ENCODE measurements at places on chromosomes 7 and 10. TPM values are rescaled to one million over a fixed set of nuclear protein-coding genes. Genes with fewer than 3 reads are reported as not detected.

Gene PDE1C
- total RNA-seq, result not detected

Gene MSMB
- total RNA-seq, result not detected

DNA sequence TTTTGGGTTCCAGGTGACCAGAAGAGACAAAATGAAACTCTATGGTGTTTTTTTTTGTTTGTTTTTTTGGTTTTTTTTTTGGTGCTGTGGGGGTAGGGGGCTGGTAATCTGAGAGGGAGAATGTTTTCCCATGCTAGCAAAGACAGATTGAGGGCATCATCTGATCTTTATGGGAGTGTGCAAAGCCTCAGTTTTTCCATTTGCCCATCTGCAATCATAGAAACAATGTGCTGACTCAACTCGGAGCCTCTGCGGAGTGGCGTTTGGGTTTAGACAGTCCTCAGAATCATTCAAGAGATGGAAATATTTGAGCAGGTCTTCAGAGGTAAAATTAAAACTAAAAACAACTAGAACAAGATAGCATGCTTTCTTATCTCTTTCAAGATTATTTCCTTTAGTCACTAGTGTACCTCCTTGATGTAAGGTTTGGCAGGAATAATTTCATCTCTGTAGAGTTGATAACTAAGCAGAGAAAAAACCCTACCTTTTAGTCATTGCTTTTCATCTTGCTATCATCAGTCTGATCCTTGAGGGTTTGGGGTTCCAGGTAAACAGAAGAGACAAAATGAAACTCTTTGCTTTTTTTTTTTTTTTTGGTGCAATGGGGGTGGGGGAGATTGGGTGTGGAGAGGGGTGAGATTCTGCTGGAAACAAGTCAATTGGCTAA lies 18.0 kb downstream of the CNNM2 start:
- no peak for DNase-seq

GRCh38 chr10:46544989-46545791 lies 11.3 kb downstream of the GPRIN2 start:
- no peak for DNase-seq

Data from activated naive CD8-positive, alpha-beta T cell treated with anti-CD3 and anti-CD28 coated beads for 36 hours (primary cell).